ENCODE measurements at places on chromosomes 16 and 17. TPM values are rescaled to one million over a fixed set of nuclear protein-coding genes. Genes with fewer than 3 reads are reported as not detected.

The RAD51C gene
- 14.1 TPM for total RNA-seq

The PRAC1 gene
- total RNA-seq = not detected

The TBC1D3D gene
- not detected for total RNA-seq

The FOXF1 gene
- total RNA-seq = not detected

The WFIKKN2 gene
- total RNA-seq = not detected

The ZPBP2 gene
- total RNA-seq = not detected

The GDPD3 gene
- total RNA-seq = 5.1 TPM

The DHRS7C gene
- total RNA-seq = not detected

The SMIM36 gene
- not detected for total RNA-seq

The SPATA22 gene
- total RNA-seq = 1.7 TPM

The SLC47A1 gene
- total RNA-seq = 31.4 TPM

The EFNB3 gene
- total RNA-seq = not detected

The MYCBPAP gene
- total RNA-seq = 5.9 TPM

The KRT27 gene
- not detected for total RNA-seq

The ANKRD40CL gene
- not detected for total RNA-seq

The LGALS9C gene
- not detected for total RNA-seq

The SBK1 gene
- total RNA-seq = 0.30 TPM

The NKD1 gene
- total RNA-seq = 57.9 TPM

The GFER gene
- total RNA-seq = 20.2 TPM

The LRRC37A3 gene
- 7.3 TPM for total RNA-seq

The BRICD5 gene
- total RNA-seq = 21.6 TPM

The ADAM11 gene
- total RNA-seq = 0.42 TPM

The HS3ST3A1 gene
- total RNA-seq = not detected

The LHX1 gene
- not detected for total RNA-seq

The STH gene
- not detected for total RNA-seq

The CDRT15L2 gene
- total RNA-seq = not detected

The KRTAP1-5 gene
- 0.60 TPM for total RNA-seq

The NLRC5 gene
- total RNA-seq = 35.6 TPM

The CDH8 gene
- not detected for total RNA-seq

The ZSCAN10 gene
- total RNA-seq = not detected

The ADGRG3 gene
- 1.8 TPM for total RNA-seq

Data from tibial nerve (tissue), 4 donors.